ENCODE measurements at places on chromosomes 11 and 22. TPM values are rescaled to one million over a fixed set of nuclear protein-coding genes. Genes with fewer than 3 reads are reported as not detected.

BAIAP2L2 gene
- 0.22 TPM for total RNA-seq

HARBI1 gene
- total RNA-seq: 2.3 TPM

MUC2 gene
- not detected for total RNA-seq

GRCh38 chr11:10942620-10943019 lies 84.8 kb upstream of the ZBED5 start:
- DNase-seq: no peak

TMPRSS5 gene
- total RNA-seq: 0.80 TPM

- no peak for DNase-seq
These were observed 12.3 kb upstream of the P2RY2 start for GRCh38 chr11:73205661-73206343.

- DNase-seq: no peak
These were observed 6.0 kb downstream of the ART5 start for GRCh38 chr11:3635641-3636375.

APOL5 gene
- total RNA-seq: 1.1 TPM

TRPM5 gene
- under 0.01 TPM for total RNA-seq

HTR3B gene
- not detected for total RNA-seq

ROM1 gene
- total RNA-seq: 3.3 TPM

MMP1 gene
- 0.04 TPM for total RNA-seq

DNA sequence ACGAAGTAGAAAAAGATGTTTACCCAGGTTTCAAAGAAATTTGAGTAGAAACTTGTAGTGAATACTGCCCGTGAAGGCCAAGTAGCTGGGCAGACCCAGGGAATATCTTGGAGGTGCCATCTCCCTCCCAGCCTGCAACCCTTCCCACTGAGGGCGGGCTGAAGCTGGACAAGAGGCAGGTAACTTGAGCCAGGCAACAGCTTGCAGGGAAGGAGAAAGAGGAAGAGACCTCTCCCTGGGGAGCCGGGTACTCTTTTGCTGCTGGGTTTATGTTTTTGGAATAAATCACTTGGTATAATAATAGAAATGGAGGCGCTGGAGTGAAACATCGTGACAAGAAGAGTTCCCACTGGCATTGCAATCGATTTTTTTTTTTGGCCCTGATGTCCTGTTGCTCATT lies 49.4 kb upstream of the JAM3 start:
- DNase-seq: no peak

ENDOD1 gene
- total RNA-seq: 71.8 TPM

PRDM11 gene
- 20.7 TPM for total RNA-seq

DNA sequence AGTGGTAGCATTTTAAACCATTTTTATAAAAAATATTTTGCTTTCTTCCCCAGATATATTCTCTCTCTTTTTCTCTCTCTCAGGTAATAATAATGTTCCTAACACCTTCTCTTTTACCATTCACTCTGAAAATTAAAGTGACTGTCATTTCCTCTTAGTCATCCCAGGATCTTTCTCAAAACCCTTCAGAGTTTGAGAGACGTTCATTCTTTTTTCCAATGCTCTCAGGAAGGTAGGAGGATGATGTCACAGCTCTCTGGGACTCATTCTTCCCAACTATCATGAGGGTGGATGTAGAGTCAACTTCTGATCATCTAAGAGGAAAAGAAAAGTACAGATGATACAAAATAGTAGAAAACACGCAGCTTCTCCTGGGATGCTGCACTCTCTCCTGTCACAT lies 60.2 kb upstream of the CRTAM start:
- DNase-seq: no peak

F2 gene
- 0.13 TPM for total RNA-seq

GRCh38 chr11:59212744-59213631 lies at the start of gene MPEG1:
MPEG1 (minus strand) TSS chr11:59212927; CDS start chr11:59212865, 62 bp downstream.
- peak; percentile 68 for DNase-seq

GRCh38 chr22:47190276-47190956 lies 428.0 kb downstream of the TBC1D22A start:
- DNase-seq: no peak

GRCh38 chr11:108733479-108734116 lies 68.7 kb downstream of the DDX10 start:
- peak; percentile 13 for DNase-seq

- no peak for DNase-seq
These were observed 3.8 kb downstream of the B4GALNT4 start for GRCh38 chr11:372809-373715.

WBP2NL gene
- 1.0 TPM for total RNA-seq

DNA sequence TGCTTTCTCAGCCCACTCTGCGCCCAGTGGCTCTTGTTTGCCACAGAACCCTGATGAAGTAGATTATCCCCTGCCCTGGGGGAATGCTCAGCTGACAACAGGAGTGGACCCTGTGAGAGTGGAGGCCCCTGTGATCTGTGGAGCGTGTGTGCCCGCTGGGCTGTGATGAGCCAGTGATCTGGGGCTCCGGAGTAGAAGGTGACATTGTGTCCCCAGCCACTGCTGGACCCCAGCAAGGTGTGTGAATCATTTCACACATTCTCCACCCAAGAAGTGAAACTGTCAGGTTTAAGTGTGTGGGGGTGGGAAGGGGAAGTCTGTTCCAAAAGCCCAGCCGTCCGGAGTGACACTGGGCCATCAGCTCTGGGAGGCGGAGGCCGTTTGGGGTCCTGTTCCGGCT lies 33.1 kb upstream of the GRAMD4 start:
- DNase-seq: no peak

WT1 gene
- total RNA-seq: not detected

ADAMTS8 gene
- total RNA-seq: 5.3 TPM

TSSK2 gene
- 0.04 TPM for total RNA-seq

CECR2 gene
- total RNA-seq: 10.3 TPM

Measured in muscle of leg (tissue), 16 donors.